ENCODE measurements at places on chromosomes 2 and 18. TPM values are rescaled to one million over a fixed set of nuclear protein-coding genes. Genes with fewer than 3 reads are reported as not detected.

The B3GNT7 gene
- 0.80 TPM for total RNA-seq

The SCYGR4 gene
- total RNA-seq, result not detected

The SERPINB4 gene
- total RNA-seq, result 0.64 TPM

The DPP4 gene
- total RNA-seq, result 13.3 TPM

The NDUFAF7 gene
- 6.2 TPM for total RNA-seq

The MOB4 gene
- total RNA-seq, result 34.1 TPM

The SPC25 gene
- total RNA-seq, result 3.5 TPM

The ERMN gene
- not detected for total RNA-seq

The CDK15 gene
- 0.24 TPM for total RNA-seq

The ALKAL2 gene
- total RNA-seq, result 1.2 TPM

The OR6B3 gene
- total RNA-seq, result not detected

The LYG1 gene
- not detected for total RNA-seq

The FHOD3 gene
- total RNA-seq, result 4.9 TPM

The NCKAP1 gene
- total RNA-seq, result 101 TPM

The SP9 gene
- total RNA-seq, result not detected

The WNT6 gene
- not detected for total RNA-seq

The KCNF1 gene
- total RNA-seq, result 0.26 TPM

The CYP1B1 gene
- 177 TPM for total RNA-seq

The PRKCE gene
- 5.4 TPM for total RNA-seq

The ABCG5 gene
- not detected for total RNA-seq

The C2orf66 gene
- total RNA-seq, result not detected

The SOCS6 gene
- 23.1 TPM for total RNA-seq

The FOXD4L1 gene
- under 0.01 TPM for total RNA-seq

The ARL5A gene
- 42.7 TPM for total RNA-seq

The CAVIN2 gene
- total RNA-seq, result 16.9 TPM

The ZNF385B gene
- total RNA-seq, result not detected

The OTOS gene
- not detected for total RNA-seq

The KRTCAP3 gene
- total RNA-seq, result not detected

The GALR1 gene
- total RNA-seq, result not detected

The CTAGE1 gene
- not detected for total RNA-seq
